Activated CD4-positive, alpha-beta T cell treated with anti-CD3 and anti-CD28 coated beads for 36 hours (primary cell): ENCODE measurements at places on chromosomes 2 and 18. TPM values are rescaled to one million over a fixed set of nuclear protein-coding genes. Genes with fewer than 3 reads are reported as not detected.

DNA sequence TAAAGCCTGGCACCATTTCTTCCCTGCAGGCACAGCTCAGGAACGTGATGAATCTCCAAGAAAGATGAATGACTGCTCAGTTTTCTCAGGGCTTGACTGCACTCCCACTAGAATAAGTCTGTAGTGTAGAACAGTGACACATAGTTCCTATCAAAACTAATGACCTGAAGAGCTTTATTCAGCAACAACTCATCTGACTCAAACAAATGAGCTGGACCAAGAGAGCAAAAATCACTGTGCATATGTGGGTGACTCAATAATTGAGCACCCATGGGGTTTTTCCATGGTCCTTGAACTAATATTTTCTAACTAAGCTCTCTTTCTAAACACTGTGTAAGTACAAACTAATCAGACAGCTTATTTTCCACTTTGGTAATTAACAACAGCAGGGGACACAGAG is 61.1 kb upstream of the XDH start:
- no peaks in the 10 kb centered on the region for H3K36me3 ChIP-seq
- no peak for DNase-seq
- H3K4me1 ChIP-seq = no peaks in the 10 kb centered on the region
- no peak overlapping the region for H3K4me3 ChIP-seq

GRCh38 chr2:218323526-218324472 is 31.5 kb upstream of the TMBIM1 start:
- H3K4me1 ChIP-seq = peaks cover 34% of the 10 kb centered on the region
- no peak overlapping the region for H3K27ac ChIP-seq
- DNase-seq = no peak
- no peaks in the 10 kb centered on the region for H3K36me3 ChIP-seq

GRCh38 chr2:18927525-18928232 is 338.3 kb upstream of the NT5C1B start:
- H3K27ac ChIP-seq = no peak overlapping the region
- H3K36me3 ChIP-seq = peaks cover 3% of the 10 kb centered on the region
- H3K4me3 ChIP-seq = no peak overlapping the region
- H3K27me3 ChIP-seq = no peaks in the 10 kb centered on the region
- H3K4me1 ChIP-seq = no peaks in the 10 kb centered on the region
- no peak for DNase-seq

DNA sequence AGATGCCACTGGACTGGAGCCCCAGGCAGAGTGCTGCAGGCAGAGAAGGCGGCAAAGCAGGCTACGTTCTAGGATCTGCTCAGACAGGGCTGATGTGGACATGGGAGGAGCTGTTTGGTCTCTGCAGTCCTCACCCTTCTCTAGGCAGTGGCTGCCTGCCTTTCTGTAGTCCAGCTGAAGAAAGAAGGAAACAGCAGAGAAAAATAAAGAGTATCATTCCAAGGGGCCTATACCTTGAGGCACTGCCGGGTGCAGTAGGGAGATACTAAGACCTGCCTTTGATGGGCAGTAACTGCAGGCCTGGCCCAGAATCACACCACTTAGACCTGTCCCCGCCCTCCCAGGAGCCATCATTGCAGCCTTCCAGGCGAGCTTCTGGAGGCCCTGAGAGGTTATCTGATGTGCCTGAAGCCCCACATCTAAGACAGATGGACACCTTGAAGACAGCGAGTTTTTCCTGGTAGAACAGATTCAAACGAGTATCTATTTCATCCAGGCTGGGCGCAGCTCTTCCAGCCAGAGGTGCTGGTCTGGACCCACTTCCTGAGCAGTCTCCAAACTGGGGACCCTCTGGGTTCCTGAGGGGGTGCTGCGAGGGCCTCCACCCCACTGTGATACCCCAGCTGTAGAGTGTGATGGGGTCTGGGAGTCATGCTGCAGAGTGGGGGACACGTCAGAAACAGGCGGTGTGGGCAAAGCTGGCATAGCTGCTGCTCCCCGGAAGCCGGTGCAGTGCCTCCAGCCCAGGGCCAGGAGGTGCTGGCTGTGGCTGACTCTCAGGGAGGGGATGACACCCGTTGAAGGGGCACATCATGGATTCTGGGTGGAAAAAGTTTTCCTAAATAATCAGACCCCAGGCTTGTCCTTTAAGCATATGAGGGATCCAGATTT is 87.3 kb upstream of the OTOS start:
- peaks cover 33% of the 10 kb centered on the region for H3K27me3 ChIP-seq
- no peaks in the 10 kb centered on the region for H3K36me3 ChIP-seq
- H3K4me1 ChIP-seq = no peaks in the 10 kb centered on the region
- H3K27ac ChIP-seq = no peak overlapping the region

DNA sequence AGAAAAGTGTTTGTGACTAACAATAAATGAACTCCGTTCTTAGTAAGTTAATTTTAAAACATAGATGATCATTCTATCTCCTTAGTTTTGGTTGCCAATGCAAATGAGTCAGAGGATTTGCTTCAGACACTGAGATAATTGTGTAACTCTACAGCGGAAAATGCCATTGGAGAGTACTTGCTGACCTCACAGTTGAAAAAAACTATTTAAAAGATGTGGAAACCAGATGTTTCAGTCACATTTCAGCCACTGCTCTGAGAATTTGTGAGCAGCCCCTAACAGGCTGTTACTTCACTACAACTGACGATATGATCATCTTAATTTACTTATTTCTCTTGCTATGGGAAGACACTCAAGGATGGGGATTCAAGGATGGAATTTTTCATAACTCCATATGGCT is at the start of gene TNFAIP6:
TNFAIP6 (plus strand) TSS at position 234 of the 400 bp plus-strand sequence; CDS start at position 309, 75 bp downstream.
- DNase-seq = no peak
- H3K4me1 ChIP-seq = no peaks in the 10 kb centered on the region
- no peak within 1 kb of the TSS for H3K27ac ChIP-seq
- H3K36me3 ChIP-seq = no peaks in the 10 kb centered on the region

GRCh38 chr2:159879051-159879604 is 81.1 kb upstream of the CD302 start:
- H3K27me3 ChIP-seq = no peaks in the 10 kb centered on the region
- H3K27ac ChIP-seq = peak overlapping the region; percentile 76
- peak; percentile 74 for DNase-seq
- H3K4me1 ChIP-seq = peaks cover 62% of the 10 kb centered on the region

Gene RFTN2
- total RNA-seq = not detected

Gene GREB1
- 0.65 TPM for total RNA-seq

DNA sequence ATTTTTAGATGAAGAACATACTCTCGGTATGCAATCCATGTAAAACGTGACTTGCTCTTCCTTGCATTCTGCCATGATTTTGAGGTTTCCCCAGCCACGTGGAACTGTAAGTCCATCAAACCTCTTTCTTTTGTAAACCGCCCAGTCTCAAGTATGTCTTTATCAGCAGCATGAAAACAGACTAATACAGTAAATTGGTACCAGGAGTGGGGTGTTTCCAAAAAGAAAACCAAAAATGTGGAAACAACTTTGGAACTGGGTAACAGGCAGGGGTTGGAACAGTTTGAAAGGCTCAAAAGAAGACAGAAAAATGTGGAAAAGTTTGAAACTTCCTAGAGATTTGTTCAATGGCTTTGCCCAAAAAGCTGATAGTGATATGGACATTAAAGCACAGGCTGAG is 1957.9 kb downstream of the SUCLG1 start:
- no peaks in the 10 kb centered on the region for H3K36me3 ChIP-seq
- H3K4me1 ChIP-seq = no peaks in the 10 kb centered on the region

DNA sequence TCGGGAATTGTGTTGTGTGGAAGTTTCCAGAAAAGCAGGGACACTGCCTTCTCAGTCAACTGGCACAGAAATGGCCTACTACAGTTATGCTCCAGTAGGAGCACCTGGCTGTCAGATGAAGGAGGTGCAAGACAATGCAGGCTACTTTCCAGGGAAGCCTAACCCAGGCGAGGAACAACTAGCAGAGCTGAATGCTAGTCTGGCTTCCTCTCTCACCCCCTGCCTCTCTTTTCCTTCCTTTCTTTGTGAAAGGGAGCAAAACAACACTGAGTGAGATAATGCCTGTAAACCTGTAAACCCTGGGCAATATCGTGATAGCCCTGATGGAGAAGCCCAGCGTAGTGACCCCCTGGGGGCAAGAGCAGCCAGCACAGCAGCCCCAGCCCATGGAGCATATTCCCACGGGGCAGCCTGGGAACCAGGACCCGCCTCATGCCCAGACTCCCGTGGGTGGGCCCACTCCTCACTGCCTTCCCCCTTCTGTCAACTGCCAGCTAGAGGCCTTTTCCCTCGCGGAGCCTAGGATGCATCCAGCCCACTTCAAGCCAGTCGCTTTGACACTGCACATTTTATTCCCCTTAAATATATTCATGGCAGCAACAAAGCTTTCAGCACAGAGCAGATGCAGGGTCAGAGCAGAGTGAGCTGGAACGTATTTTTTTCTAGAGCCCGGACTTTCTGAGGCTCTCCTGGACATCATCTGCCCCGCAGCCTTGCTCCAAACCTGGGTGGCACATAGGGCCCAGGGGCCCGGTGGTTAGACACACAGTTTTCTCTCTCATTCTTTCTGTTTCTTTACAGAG is 77.0 kb downstream of the PDCL3 start:
- no peak overlapping the region for H3K27ac ChIP-seq
- H3K4me1 ChIP-seq = peaks cover 47% of the 10 kb centered on the region
- H3K4me3 ChIP-seq = no peak overlapping the region
- no peaks in the 10 kb centered on the region for H3K27me3 ChIP-seq
- DNase-seq = no peak

- DNase-seq = no peak
- no peaks in the 10 kb centered on the region for H3K36me3 ChIP-seq
- no peak overlapping the region for H3K4me3 ChIP-seq
- no peaks in the 10 kb centered on the region for H3K4me1 ChIP-seq
- no peak overlapping the region for H3K27ac ChIP-seq
- H3K27me3 ChIP-seq = peaks cover 4% of the 10 kb centered on the region
Measured at GRCh38 chr18:45290364-45290763, 324.9 kb upstream of the SLC14A2 start.

GRCh38 chr2:54903736-54904554 is 146.3 kb downstream of the RTN4 start:
- no peaks in the 10 kb centered on the region for H3K36me3 ChIP-seq
- H3K4me1 ChIP-seq = peaks cover 13% of the 10 kb centered on the region
- H3K27ac ChIP-seq = peak overlapping the region; percentile 41
- DNase-seq = peak; percentile 82
- no peak overlapping the region for H3K4me3 ChIP-seq

DNA sequence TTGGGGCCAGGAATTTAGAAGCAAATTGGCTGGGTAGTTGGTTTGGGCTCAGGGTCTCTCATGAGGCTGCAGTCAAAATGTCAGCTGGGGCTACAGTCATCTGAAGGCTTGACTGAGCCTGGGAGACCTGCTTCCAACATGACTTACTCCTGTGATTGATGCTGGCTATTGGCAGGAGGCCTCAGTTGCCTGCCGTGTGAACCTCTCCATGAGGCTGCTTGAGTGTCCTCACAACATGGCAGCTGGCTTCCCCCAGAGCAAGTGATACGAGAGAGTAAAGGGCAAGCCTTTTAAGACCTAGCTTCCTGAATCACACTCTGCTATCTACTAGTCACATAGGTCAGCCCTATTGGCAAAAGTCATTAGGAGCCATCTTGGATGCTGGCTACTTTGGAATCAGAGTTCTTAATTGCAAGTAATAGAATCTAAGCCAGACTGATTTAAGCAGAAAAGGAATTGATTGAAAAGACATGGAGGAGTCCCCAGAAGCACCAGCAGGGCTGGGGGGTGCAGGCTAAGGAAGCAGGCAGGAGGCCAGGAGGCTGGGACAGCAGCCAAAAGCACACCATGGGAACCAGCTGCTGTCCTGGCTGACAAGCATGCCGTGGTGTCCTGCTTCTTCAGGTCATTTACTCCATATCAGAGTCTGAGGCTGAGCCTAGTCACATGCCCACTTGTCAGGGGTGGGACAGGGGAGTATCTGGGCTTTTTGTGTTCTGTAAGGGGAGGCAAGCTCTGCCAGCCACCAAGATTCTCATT is 7.8 kb upstream of the GIGYF2 start:
- no peaks in the 10 kb centered on the region for H3K4me1 ChIP-seq
- no peaks in the 10 kb centered on the region for H3K27me3 ChIP-seq
- no peaks in the 10 kb centered on the region for H3K36me3 ChIP-seq
- H3K27ac ChIP-seq = no peak overlapping the region
- no peak overlapping the region for H3K4me3 ChIP-seq

Gene GLI2
- total RNA-seq = not detected

GRCh38 chr2:158046121-158046880 is 55.4 kb upstream of the UPP2 start:
- H3K4me1 ChIP-seq = peaks cover 10% of the 10 kb centered on the region
- no peaks in the 10 kb centered on the region for H3K27me3 ChIP-seq
- no peak overlapping the region for H3K4me3 ChIP-seq
- no peak for DNase-seq

DNA sequence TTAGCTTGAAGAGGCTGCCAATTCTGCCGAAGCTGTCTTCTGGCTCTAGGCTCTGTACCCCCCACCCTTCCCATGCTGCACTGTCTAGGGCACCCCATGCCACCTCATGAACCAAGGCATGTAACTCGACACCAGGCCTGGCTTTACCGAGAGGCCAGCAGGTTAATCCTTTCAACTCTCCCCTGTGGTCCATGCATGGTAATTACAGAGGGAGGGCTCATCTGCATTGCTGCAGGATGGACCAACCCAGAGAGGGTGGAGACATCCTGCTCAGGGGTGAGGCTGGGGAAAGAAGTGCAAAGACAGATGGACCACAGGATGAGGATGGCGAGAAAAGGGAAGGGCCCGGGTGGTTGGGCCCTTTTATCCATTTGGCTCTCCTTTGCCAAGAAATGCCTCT is 65.8 kb downstream of the KCTD1 start:
- H3K4me3 ChIP-seq = no peak overlapping the region
- H3K27ac ChIP-seq = no peak overlapping the region
- H3K36me3 ChIP-seq = no peaks in the 10 kb centered on the region
- DNase-seq = no peak

DNA sequence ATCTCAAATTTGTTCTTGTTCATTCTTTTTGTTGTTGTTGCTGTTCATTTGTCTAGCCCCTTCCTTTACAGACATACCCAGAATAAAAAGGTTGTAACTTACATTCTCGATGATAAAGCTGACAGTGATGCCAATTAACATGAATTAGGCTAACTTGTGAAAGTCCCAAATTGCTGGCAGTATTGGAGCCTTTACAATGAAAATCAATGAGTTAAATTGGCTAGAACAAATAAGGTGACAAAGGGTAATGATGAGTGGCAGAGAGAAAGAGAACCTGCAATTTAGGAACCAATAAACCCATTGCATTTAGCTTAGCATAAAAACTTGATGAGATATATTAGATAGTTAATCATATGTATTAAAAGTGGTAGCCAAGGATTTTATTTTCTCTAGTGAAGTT is 521.0 kb downstream of the ADCYAP1 start:
- H3K27ac ChIP-seq = no peak overlapping the region
- no peak for DNase-seq
- no peaks in the 10 kb centered on the region for H3K4me1 ChIP-seq
- no peaks in the 10 kb centered on the region for H3K36me3 ChIP-seq

Gene SCN7A
- total RNA-seq = not detected

Gene GKN2
- total RNA-seq = not detected

- peaks cover 4% of the 10 kb centered on the region for H3K27me3 ChIP-seq
- no peak for DNase-seq
- H3K4me3 ChIP-seq = no peak overlapping the region
- no peaks in the 10 kb centered on the region for H3K4me1 ChIP-seq
Measured at GRCh38 chr2:157056200-157056676, 201.3 kb upstream of the GALNT5 start.

GRCh38 chr18:32661486-32662299 is 111.1 kb downstream of the KLHL14 start:
- no peaks in the 10 kb centered on the region for H3K36me3 ChIP-seq
- peak; percentile 4 for DNase-seq
- no peaks in the 10 kb centered on the region for H3K4me1 ChIP-seq
- H3K27ac ChIP-seq = no peak overlapping the region

Gene EFHD1
- not detected for total RNA-seq
